ENCODE measurements at places on chromosomes 4 and X.

DNA sequence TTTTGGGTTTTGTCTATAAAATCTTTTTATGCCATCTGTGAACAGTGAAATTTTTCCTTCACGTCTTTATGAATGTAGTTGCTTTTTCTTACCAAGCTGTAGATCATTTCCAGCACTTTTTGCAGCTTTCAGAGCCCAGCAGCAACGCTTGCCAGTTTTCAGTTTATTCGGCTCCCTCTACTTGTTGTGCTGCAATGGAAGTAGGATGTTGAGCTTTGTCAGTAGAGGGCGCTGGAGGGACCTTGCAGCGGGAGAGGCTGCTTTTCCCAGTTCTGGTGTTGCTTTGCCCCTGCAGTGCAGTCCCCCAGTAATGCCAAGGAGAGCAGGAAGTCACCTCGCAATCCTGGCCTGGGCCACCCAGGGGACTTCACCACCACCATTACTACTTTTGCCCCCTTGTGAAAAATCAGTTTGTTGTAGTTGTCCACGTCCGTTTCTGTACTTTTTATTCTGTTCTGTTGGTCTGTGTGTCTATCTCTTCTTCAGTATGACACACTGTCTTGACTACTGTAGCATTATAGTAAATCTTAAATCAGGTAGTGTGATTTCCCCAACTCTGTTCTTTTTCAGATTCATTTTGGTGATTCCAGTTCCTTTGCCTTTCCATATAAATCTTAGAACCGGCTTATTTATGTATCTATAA lies 21.8 kb downstream of the CMC4 start:
- no peak for DNase-seq

- no peak for DNase-seq
Observed at GRCh38 chr4:136812100-136812880, 720.0 kb downstream of the PCDH18 start.

GRCh38 chrX:46036508-46036907 lies 508.7 kb downstream of the ZNF674 start:
- no peak for DNase-seq

DNA sequence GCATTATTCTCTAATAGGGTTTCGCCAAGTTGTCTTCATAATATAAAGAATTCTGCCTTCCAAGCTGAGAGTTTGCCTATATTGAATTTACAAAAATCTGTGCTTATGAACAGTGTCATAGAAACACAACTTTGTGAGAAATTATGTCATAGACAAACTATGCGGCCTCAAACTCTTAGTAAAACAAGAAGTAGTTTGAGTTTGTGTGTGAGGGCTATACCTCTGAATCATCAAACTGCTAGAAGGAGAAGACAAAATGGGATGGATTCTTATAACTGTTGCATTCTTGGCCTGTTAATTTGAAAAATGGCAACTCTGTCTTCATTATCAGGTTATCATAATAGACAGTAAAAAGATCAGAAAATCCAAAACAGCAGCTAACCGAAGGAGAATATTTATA lies 46.1 kb upstream of the NAP1L5 start:
- peak; percentile 63 for DNase-seq

GRCh38 chr4:75666299-75666698 lies 6.9 kb downstream of the G3BP2 start:
- DNase-seq = no peak

GRCh38 chr4:978957-979701 lies 5.8 kb upstream of the DGKQ start:
- peak; percentile 20 for DNase-seq

DNA sequence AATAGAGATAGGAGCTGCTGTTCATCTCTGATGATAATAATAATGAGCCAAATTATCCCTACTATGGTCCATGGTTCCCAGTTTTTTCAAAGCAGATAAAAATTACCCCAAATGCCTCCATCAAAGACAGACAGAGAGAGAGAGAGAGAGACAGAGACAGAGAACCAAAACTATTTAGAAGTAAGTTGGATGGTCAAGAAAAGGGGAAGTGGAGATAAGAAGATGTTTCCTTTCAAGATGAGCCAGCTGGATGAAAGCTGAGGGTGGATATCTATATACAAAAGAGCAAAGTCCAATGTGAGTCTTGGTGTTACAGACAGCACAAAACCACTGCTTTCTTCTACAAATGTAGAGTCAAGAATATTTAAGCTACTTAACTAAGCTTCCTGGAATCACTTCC lies 173.9 kb downstream of the GRIA3 start:
- DNase-seq = no peak

DNA sequence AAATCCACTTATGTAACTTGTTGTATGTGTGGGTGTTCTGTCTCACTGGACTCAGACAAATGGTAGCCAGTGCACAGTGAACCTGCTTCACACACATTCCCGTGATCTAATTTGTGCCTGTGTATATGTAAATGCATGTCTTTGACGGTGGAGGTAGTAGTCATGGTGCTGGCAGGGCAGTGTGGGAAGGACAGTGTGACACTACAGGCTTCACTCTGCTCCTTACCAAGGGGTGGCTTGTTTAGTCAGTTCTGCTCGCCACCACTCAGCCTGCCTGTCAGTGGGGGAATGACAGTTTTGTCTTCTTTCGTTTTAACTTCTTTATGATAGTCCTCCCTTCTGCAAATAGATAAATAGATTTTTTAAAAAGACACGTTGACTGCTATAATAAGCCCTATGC lies 17.7 kb upstream of the PAQR3 start:
- no peak for DNase-seq

DNA sequence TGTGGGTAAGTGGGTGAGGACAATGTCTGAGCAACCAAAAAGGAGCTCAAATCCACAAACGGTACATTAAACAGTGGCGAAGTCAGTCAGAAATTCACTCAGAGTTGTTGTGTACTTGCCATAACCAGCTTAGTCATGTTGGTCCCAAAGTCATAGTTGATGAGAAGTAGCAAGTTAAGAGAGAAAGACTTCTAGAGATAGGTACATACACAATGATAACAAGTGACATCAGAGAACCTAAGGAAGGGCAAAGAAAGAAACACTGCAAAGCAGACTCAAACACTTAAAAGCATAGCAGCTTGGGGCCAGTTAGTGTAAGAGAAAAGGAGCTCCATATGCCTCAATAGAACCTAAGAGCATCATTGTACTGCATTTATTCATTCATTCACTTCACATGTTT lies 30.2 kb downstream of the DYNLT3 start:
- no peak for DNase-seq

DNA sequence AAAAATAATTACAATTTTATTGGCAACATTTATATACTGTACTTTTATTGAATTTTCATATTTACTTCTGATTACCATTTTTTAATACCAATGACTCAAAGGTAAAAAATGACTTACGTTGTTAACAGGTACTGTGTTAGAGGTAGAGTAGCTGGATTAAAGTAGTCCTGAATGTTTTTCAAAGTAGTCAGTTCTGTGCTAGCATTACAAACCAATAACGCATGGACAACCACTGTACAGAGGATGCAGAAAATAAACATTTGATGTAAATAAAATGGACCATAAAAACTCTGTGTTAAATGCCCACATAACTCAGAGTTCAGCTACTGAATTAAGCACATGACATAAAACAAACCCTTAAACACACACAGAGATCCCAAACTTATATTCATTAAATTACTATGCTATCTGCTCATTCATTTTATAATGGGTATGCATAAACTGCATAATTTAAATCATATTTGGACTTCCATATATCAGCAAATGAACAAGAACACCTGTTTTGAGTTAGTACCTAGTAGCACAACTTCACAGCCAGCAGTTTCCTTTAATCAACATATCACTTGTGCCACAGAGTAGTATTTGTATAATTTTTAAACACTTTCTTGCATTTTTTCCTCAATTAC lies 46.4 kb upstream of the NEUROG2 start:
- DNase-seq = no peak

DNA sequence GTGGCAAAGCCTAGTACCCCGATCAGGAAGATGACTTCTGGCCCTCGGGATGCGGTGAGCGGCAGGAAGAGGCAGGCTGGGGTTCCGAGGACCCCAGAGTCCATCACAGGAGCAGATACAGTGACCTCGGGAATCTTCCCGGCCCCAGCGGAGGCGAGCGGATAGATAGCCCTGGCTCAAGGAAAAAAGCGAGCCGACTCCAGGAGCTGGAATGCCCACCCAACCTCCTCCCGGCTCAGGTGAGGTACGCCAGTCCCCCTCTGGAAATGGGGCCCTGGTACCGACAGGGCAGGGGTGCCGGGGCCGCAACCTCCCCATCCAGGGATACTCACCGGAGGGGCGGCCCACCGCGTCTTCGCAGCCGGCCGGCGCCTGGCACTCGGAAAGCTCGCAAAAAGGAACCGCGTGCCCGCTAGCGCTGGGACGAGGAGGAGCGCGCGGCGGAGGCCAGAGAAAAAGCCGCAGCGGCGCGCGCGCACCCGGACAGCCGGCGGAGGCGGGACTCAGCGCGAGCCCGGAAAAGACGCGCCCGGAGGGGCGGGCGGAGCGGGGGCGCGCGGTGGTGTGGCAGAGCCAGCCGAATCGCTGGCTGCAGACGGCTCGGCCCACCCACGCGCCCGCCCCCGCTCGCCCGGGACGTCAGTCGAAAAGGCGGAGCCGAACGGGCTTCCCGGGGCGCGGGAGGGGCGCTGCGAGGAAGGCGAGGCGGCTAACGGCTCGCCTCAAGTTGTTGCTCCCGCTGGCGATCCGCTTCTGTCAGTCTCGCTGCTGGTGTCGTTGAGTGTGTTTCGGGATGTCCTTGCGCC lies at the start of gene ACSL4:
ACSL4 (minus strand) TSS at position 451 of the 806 bp plus-strand sequence. CDS start 49,894 bp downstream, outside the sequence.
- DNase-seq = no peak

DNA sequence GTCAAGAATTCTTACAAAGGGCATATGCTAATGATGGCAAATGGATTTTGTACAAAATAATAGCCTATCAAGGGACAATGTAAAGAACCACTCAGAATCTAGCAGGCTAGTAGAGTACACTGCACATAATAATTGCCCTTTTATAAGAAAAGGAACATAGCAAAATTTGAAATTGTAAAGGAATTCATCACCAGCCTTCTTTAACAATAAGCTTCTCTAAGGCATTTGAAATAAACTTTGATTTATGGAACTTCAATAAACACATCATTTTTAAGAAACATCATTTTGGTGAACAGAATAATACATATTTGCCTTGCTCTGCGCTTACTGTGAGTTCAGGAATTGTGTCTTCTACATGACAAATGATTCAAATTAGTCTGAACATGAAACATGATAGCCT lies 9.7 kb upstream of the ATP10D start:
- DNase-seq = no peak

DNA sequence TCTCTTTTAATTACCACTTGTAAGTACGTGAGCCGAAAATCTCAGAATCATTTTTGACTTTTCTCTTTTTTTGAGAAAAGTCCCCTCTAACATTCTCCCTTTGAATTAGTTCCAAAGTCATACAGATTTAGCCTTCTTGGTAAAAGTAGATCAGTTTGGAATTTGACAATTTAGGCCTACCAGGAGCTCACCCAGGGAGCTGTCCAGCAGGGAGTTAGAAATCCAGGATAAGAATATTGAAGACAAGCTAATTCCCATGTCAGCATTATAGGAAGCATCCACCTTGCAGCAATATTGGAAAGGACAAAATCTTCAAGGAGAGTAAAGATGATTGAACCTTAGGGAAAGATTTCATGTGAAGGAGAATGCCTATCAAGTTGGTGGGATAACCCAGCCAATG lies 352.2 kb upstream of the CPEB2 start:
- DNase-seq = no peak

DNA sequence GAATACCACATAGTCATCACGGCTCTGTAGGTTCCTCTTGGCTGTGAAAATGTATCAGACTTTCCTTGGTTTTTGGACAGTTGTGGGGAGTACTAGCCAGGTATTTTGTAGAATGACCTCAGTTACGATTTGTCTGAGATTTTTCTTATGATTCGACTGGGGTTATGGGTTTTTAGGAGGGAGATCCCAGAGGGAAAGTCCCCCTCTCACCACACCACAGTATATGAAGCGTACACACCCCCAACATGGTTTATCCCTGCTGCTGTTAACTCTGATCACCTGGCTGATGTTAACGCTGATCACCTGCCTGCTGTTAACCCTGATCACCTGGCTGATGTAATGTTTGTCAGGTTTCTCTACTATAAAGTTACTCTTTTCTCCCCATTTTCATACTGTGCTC lies 72.6 kb downstream of the ANAPC4 start:
- DNase-seq = no peak

- no peak for DNase-seq
Observed at GRCh38 chr4:13635286-13635799, 7.8 kb upstream of the BOD1L1 start.

- DNase-seq = no peak
Observed at GRCh38 chr4:26105815-26106699, 192.0 kb downstream of the SMIM20 start.

- DNase-seq = no peak
Observed at GRCh38 chr4:83589279-83589678, 53.4 kb downstream of the GPAT3 start.

- no peak for DNase-seq
Observed at GRCh38 chrX:141467442-141467841, 117.1 kb downstream of the SPANXA1 start.

Measured in AG04450 (cell line).